IPS DF 6.9 (cell line): ENCODE measurements at places on chromosomes 3 and 15.

- DNase-seq: no peak
These were observed 13.2 kb downstream of the LIMD1 start for GRCh38 chr3:45607790-45608189.

DNA sequence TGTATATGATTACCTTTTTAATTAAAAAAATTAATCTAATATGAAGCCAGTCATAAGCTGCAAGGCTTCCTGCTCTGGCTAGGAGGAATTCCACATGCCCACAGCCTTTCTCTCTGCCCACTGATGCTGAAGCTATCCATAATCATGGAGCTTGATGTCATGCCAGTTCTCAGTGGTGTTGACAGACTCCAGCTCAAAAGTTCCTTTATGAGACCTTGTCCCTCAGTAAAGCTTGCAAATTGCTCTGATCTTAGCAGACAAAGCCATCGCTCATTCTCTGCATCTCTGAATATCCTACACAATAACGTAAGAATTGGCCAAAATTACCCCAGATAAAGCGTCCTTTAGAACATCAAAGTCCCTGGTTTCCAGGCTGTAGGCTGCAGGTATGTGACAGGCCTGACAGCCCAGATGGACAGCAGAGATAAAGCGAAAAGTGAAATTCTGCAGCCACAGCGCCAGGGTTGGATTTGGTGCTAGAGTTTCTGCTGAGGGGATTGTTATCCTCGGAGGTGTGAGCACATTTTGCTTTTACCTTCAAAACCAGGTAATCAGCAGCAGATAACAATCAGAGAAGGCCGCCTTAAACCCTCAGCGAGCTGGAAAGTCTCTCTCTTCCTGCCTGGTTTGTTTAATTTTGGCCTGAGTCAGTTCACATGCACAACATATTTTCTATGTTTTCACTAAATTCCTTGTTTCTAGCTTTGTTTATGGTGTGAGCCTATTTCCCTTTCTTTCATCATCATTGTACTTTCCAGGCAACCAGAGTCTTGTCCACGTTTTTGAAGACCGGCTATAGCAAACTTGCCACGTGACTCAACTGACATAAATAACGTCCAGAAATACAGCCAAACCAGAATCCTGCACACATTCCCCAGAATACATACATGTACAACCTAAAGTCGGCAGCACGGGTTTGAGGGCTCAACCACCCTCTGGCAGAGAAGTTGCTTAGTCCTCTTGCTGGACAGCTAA is 36.6 kb upstream of the ALDH1A3 start:
- DNase-seq: no peak

DNA sequence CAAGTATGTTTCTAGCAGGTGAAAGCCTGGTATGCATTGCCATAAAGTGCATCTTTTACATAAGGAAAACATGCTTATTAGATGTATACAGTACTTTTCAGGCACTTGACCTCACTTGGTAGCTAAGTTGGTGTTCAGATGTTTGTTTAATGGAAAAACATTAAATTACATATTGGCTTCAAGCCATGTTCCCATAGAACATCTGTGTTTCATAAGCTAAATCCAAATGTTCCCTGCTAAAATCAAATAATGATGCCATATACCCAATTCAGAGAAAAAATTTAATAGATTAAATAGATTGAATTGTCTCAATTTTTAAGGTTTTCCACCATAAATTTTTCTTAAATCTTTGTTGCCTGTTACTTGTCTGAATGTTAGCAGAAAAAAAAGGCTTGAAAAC is 19.1 kb upstream of the RPL22L1 start:
- DNase-seq: no peak

DNA sequence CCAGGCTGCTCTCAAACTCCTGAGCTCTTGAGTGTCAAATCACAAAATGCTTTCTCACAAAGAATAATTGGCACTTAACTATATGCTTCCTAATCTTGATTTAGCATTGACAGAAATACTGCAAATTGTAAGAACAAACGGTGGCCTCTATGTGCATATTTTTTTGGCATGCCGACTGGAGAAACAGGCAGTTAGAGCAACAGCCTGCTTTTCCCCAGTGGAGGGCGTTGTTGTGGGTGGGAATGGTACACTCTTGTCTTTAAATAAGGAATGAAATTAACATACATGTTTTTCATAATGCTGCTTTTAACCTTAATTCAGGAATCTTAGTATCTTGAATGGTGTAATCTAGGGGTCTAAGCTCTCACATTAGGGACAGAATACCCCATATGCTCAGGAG is 31.1 kb upstream of the SV2B start:
- no peak for DNase-seq

DNA sequence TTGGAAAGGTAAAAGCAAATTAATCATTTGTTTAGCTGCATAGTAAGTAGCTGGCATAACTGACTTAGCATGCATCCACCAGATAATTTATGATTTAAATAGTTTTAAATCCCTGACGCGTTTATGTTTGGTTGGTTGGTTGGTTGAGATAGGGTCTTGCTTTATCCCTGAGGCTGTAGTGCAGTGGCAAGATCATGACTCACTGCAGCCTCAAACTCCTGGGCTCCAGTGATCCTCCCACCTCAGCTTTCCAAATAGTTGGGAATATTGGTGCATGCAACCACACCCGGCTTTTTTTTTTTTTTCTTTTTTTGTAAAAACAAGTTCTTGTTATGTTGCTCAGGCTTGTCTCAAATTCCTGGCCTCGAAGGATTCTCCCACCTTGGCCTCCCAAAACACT is 263.4 kb downstream of the MCTP2 start:
- no peak for DNase-seq

DNA sequence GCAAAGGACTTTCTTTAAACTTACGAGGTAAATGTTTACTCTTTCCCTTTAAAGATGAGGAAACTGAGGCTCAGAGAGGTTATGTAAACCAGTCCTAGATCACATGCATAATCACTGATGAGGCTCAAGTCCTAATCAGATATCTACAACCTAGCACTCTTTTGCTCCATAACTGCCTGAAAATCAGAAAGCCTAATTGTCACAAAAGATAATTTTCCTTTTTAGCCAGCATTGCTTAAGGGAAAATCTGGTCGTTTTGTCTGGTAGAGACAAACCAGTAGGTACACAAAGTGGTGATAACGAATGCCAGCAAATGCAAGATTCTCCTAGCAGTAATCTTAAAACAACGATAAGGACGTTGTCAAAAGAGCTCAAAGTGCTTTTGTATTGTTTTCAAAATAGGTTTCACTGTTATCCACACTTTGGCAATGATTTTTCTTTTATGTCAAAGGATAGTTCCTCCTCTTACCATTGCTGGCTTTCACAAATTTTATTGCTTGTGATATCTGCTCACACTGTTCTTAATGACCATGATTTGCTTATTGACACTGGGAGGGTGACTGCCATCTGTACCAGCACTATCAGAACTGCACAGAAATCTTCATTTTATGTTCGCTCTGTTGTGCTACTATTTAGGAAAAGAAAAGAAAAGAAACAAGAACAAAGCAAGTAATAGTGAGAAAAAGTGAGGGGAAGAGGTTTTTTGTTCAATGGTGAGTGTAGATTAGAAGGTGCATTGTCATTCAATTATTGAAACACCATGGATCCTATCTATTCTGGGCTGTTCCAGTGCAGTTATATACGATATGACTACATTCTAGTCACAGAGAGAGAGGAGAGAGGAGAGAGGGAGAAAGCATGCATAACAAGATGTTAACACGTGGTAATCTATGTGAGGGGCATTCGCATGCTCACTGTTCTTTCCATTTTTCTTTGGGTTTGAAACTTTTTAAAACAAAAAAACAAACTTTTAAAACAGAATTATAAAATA is 13.7 kb downstream of the IQCH start:
- DNase-seq: no peak
